ENCODE measurements at places on chromosomes 3 and 15. TPM values are rescaled to one million over a fixed set of nuclear protein-coding genes. Genes with fewer than 3 reads are reported as not detected.

SLC2A2 gene
- not detected for total RNA-seq

SPSB4 gene
- total RNA-seq = under 0.01 TPM

TNFAIP8L3 gene
- 60.8 TPM for total RNA-seq

SERINC4 gene
- not detected for total RNA-seq

ALDH1A3 gene
- 30.6 TPM for total RNA-seq

CHRFAM7A gene
- total RNA-seq = 5.3 TPM

THSD4 gene
- 19.3 TPM for total RNA-seq

AZI2 gene
- total RNA-seq = 59.2 TPM

ZPLD1 gene
- total RNA-seq = not detected

SNUPN gene
- 19.5 TPM for total RNA-seq

RAB6B gene
- total RNA-seq = 0.72 TPM

FHIT gene
- 2.5 TPM for total RNA-seq

SCAMP2 gene
- 36.0 TPM for total RNA-seq

SCAANT1 gene
- not detected for total RNA-seq

SYNPR gene
- total RNA-seq = not detected

AQP9 gene
- total RNA-seq = 0.07 TPM

SI gene
- not detected for total RNA-seq

RYR3 gene
- total RNA-seq = under 0.01 TPM

MYL3 gene
- not detected for total RNA-seq

ITPKA gene
- total RNA-seq = 0.36 TPM
